Psoas muscle (tissue), 8 donors: ENCODE measurements at places on chromosomes 1 and 21. TPM values are rescaled to one million over a fixed set of nuclear protein-coding genes. Genes with fewer than 3 reads are reported as not detected.
A peak's percentile ranks its signal among the peaks of the same experiment; 100 is the strongest.

DNA sequence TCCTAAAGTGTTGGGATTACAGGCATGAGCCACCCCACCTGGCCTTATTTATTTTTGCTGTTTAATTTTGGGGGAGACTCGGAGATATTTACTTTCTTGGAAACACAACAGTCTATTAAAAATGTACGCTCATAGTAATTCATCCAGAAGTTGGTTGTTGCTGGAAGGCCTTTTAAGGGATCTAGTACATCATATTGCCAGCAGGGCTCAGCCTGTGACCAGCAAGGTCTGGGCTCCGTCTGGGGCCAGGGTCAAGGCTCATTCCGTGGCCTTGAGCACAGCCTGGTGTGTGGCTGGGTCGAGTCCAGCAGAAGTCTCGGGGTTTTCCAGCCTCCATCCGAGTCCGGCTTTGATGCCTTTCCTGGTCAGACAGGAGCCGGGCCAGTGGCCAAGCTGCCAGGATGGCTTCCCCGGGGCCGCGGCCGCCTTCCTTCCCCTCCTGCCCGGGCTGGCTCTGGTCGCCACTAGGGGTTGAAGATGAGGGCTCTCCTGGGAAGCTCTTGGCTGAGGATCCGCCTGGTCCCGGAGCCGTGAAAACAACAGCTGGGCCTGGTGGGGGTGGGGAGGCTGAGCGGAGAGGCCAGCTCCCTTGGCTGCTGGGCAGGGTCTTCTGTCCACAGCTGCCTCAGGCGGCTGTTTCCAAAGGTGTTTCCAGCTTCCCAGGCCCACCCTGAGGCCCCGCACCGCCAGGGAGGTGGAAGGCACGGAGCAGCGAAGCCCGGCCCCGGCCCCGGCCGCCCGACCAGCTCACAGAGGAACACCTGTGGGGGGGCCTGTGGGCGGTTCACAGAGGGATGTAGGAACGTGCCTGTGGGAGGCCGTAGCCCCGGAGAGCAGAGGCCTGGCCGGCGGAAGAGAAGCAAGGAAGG, 5.1 kb upstream of the VWA1 start:
- peak; percentile 90 for DNase-seq

Gene KCND3
- 1.2 TPM for total RNA-seq

Gene SPRR3
- total RNA-seq, result not detected

Gene ANKRD35
- total RNA-seq, result 4.7 TPM

DNA sequence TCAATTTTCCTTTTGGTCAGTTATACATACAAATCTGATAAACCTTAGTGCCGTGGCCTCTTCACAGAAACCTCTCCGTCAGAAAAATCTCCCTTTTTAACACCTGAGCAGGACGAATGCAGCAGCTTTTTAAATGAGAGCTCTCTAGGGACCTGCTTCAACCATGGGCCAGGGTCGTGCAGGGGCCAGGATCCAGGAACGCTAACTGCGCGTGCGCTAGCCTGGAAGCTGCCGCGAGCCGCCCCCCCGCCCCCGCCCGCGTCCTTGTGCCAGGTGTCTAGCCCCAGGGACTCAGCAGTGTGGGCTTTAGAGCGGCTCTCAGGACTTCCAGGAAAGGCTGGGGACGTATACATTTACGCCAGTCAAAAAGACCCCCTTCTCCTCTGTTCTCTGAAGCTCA, 136.8 kb upstream of the FMN2 start:
- no peak for DNase-seq

- DNase-seq, result peak; percentile 21
These were observed 383.5 kb downstream of the OMA1 start for GRCh38 chr1:58162952-58163550.

DNA sequence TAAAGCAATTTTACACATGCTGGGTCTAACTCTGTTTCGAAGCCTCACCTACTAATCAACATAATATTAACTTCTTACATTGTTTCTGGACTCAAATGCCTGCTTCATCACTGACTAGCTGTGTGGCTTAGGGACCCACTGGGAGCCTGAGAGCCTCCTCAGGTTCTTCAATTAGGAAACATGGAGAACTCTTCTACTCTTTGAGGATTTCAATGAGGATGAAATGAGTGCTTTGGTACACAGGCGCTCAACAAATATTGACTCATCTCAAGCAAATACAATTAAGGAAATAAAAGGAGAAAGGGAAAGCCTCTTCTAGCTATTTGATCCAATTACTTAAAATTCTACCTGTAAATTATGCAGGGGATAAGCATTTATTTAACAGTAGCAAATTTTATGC, 84.4 kb upstream of the JAK1 start:
- DNase-seq, result no peak

DNA sequence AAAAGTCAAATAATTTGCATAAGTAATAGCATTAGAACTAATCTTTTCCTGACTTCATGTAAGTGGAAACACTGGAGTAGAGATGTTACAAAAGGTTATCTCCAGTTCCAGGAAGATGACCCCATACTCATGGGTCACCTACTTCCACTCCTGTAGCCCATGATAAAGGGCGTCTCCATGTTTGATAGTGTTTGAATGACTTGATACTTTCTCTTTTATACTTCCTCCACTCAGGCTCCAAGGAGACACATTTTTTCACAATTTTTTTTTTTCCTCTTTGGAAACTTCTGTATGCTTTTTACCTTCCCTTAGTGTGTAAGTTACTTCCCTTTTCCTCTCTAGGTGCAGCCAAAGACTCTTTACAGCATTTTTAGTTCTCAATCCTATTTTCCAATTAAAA, 382.1 kb upstream of the B3GALT2 start:
- DNase-seq, result no peak

Gene ASTN1
- total RNA-seq, result 0.51 TPM

DNA sequence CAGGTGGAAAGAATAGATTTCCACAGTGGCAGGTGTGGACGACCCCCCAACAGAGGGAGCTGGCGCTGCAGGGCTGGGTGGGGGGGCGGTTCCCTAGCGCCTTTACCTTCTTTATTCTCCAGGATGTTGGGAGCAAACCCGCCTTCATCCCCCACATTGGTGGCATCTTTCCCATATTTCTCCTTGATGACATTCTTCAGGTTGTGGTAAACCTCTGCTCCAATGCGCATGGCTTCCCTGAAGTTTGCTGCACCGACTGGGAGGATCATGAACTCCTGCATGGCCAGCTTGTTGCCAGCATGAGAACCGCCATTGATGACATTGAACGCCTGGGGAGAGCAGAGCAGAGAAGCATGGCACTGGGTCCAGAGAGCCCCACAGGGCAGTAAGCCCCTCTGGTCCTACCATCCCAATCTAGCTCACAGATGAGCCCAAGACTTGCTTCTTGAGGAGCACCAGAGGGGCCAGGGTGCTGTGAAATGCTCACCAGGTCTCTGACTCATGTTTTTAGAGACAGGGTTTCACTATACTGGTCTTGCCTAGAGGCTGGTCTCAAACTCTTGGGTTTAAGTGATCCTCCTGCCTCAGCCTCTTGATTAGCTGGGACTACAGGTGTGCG, 12.2 kb downstream of the ENO1 start:
- no peak for DNase-seq

Gene ZNF695
- not detected for total RNA-seq

DNA sequence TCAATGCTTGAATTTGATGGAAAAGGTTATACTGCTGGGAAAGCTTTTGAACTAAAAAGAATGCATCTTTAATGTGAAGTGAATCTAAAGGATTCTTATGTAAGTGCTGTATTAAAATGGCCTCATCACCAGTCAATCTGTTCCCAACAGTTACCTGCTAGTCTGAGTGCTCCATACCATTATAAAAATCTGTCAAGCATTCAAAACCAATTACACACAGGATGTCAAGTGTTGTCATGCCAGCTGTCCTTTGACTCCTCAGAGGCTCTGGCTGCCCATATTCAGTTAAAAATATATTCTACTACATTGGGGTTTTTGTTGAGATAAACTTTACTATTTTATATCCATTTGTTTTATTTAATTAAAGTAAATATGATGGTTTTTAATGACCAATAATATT, 1587.7 kb downstream of the AMY1C start:
- DNase-seq, result no peak

GRCh38 chr21:23740463-23740862, 1866.8 kb downstream of the MRPL39 start:
- no peak for DNase-seq

- no peak for DNase-seq
These were observed 26.1 kb downstream of the SLC1A7 start for GRCh38 chr1:53116307-53116810.

GRCh38 chr1:35442734-35443133, 114.5 kb downstream of the KIAA0319L start:
- DNase-seq, result no peak

- DNase-seq, result peak; percentile 28
These were observed 23.4 kb upstream of the PODN start for GRCh38 chr1:53038566-53038965.

Gene TIE1
- 9.9 TPM for total RNA-seq
